Endothelial cell of umbilical vein (primary cell): ENCODE measurements at places on chromosomes 12 and 14. TPM values are rescaled to one million over a fixed set of nuclear protein-coding genes. Genes with fewer than 3 reads are reported as not detected.

DNA sequence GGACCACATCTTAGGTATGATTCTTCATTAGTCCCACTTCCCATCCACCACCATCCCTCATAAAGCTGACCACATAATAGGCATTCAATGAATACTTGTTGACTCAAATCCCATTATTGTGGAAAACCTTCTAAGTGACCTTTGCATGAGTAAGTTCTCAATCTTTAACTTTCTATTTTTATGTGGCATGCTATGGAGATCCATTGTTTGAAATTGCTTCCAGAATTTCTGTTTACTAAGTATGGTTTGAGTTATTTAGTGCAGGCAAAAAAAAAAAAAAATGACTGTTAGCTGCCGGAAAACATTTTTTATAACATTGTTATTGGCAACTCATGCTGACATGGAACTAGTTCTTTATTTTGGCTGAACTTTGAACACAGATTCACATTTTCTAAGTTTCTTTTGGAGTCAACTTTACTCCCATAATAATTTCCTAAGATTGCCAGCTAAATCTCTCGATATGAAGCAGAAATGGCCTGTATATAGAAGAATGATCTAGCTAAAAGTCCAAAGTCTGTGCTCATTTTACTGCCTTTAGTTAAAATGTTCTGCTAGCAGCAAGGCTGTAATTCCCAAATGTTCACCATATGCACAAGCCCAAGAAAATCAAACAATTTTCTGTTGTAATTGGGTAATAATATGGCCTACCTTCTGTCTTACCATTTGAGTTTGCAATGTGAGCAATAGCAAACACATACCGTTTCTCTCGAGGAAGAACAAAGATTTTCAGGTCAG lies 77.9 kb downstream of the PTGER2 start:
- no peaks in the 10 kb centered on the region for H3K4me1 ChIP-seq
- H3K4me3 ChIP-seq = no peak overlapping the region
- H3K27me3 ChIP-seq = no peaks in the 10 kb centered on the region
- H3K27ac ChIP-seq = no peak overlapping the region

DNA sequence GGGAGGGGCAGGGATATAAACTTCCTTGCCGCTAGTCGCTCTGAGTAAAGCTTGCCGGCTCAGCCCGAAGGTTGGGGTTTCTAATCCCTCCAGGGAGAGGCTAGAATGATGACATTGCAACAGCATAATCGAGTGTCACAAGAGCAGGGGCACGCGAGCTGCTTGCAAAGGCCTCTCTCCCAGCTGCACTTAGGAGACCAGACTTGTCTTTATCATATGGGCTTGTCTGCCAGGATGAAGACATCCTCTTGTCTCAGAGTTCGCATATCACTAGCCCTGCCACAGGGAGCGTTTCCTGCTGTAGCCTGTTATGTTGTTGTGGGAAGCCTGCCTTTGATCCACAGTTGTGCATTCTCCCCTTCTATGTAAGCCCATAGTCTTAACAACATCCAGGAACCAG lies 180.0 kb downstream of the ESR2 start:
- H3K4me3 ChIP-seq = no peak overlapping the region
- H3K27ac ChIP-seq = no peak overlapping the region
- H3K4me1 ChIP-seq = peaks cover 4% of the 10 kb centered on the region
- DNase-seq = no peak

GRCh38 chr14:53295985-53296582 lies 143.0 kb upstream of the DDHD1 start:
- DNase-seq = peak; percentile 48
- H3K27ac ChIP-seq = no peak overlapping the region
- H3K4me1 ChIP-seq = no peaks in the 10 kb centered on the region
- no peaks in the 10 kb centered on the region for H3K36me3 ChIP-seq

GRCh38 chr14:96754162-96754844 lies 42.9 kb upstream of the VRK1 start:
- no peak for DNase-seq
- H3K36me3 ChIP-seq = no peaks in the 10 kb centered on the region
- no peak overlapping the region for H3K4me3 ChIP-seq
- H3K27me3 ChIP-seq = no peaks in the 10 kb centered on the region
- H3K4me1 ChIP-seq = no peaks in the 10 kb centered on the region

GRCh38 chr12:114963846-114964245 lies 279.9 kb upstream of the TBX3 start:
- no peaks in the 10 kb centered on the region for H3K27me3 ChIP-seq
- H3K36me3 ChIP-seq = no peaks in the 10 kb centered on the region
- no peaks in the 10 kb centered on the region for H3K4me1 ChIP-seq
- H3K4me3 ChIP-seq = no peak overlapping the region

THTPA gene
- total RNA-seq = 9.8 and 12.5 TPM in 2 replicates

DNA sequence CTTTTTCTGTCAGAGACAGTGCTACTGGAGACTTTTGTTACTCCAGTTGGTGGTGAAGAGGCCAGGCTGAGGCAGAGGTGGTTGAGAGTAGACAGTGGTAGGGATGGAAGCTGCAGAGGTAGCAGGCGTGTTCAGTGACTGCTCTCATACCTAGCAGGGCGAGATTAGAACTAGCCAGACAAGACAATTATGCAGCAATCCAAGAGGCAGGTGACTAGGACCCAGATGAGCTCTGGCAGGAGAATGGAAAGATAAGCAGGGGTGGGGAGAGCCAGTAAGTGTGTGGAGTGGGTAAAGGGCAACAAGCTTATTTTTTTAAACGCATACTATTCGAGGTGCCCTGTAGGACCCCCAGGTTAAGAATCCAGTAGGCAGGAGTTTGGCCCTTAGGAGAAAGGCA lies 4.8 kb downstream of the PPP1R36 start:
- DNase-seq = no peak
- no peak overlapping the region for H3K27ac ChIP-seq
- no peaks in the 10 kb centered on the region for H3K36me3 ChIP-seq
- peaks cover 7% of the 10 kb centered on the region for H3K4me1 ChIP-seq
- peaks cover 16% of the 10 kb centered on the region for H3K27me3 ChIP-seq

CFAP54 gene
- 21.5 and 26.9 TPM in 2 replicates for total RNA-seq

DNA sequence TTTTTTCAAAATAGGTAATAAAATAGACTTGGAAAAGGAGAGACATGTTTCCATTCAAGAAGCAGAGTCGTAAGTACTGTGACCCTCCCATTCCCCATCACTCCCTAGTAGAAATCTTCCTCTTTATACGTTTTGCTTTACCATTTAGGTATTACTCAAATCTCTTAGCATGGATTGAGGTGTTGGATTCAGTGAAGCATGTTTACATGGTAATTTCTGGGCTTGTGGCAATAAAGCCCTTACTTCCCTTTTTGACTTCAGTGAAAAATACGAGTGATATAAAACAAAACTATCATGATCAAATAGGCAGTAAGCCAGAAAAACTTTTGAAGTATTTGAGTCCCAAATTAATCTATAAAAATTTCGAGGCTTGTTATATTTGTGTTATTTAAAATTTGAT lies 27.4 kb downstream of the RAB21 start:
- H3K4me3 ChIP-seq = no peak overlapping the region
- H3K27ac ChIP-seq = no peak overlapping the region
- DNase-seq = no peak

DNA sequence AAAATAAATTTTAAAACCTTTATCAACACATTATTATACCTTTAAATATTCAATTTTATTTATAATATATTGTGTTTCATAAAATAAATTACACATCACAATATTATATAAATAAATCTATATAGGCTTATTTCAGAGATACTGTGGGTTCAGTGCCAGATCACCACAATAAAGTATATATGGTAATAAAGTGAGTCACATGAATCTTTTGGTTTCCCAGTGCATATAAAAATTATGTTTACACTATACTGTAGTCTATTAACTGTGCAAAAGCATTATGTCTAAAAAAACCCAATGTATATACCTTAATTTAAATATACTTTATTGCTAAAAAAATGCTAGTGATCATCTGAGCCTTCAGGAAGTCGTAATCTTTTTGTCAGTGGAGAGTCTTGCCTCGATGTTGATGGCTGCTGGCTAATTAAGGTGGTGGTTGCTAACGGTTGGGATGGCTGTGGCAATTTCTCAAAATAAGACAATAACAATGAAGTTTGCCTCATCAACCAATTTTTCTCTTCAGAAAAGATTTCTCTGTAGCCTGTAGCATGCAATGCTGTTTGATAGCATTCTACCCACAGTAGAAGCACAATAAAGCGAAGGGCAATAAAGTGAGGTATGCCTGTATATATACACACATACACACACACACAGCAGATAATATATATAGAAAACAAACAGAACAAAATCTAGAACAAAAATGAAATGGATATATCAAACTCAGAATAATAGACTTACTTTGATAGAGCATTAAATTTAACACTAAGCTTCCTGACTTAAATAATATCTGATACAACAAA lies 32.4 kb downstream of the CCDC59 start:
- H3K4me3 ChIP-seq = no peak overlapping the region
- no peaks in the 10 kb centered on the region for H3K4me1 ChIP-seq
- no peaks in the 10 kb centered on the region for H3K27me3 ChIP-seq
- no peak overlapping the region for H3K27ac ChIP-seq
- no peaks in the 10 kb centered on the region for H3K36me3 ChIP-seq

DNA sequence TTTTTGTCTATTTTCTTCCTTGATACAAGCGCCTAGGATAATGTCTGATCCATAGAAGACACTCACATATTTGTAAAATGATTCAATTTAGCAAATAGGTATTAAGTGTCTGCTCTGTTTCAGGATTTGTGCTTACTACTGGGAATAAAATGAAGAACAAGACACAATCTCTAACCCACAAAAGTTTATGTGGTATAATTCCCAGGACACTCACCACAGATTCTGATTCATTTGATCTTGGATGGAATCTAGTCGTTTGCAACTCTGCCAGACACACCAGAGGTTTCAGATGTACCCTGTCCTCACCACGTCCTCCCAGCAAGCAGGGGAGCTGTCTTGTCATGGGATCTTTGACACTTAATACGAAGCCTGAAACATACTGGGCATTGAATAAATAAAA lies 208.3 kb downstream of the LRIG3 start:
- H3K36me3 ChIP-seq = no peaks in the 10 kb centered on the region
- no peak overlapping the region for H3K27ac ChIP-seq
- H3K4me1 ChIP-seq = no peaks in the 10 kb centered on the region
- no peaks in the 10 kb centered on the region for H3K27me3 ChIP-seq
- no peak for DNase-seq
- no peak overlapping the region for H3K4me3 ChIP-seq

DNA sequence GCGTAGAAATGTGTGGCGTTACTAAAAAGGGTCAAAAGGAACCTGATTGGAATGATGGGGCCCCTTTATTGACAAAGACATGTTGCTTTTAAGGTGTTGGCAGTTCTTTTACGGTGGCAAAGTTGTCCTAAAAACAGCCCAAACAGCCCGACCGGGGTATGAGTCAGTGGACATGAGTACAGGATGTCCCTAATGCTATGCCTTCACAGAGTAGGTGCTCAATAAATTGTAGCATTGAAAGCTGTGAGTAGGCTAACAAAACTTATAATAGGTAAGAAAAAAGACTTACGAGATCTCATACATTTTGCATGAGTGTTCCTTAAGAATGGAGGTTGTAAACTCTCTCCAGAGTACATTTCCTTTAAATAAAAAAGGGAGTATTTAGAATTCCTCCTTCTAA lies 2.6 kb downstream of the ELK3 start:
- no peaks in the 10 kb centered on the region for H3K27me3 ChIP-seq
- no peaks in the 10 kb centered on the region for H3K36me3 ChIP-seq
- H3K4me1 ChIP-seq = peaks cover 54% of the 10 kb centered on the region
- peak overlapping the region; percentile 97 for H3K27ac ChIP-seq

GRCh38 chr14:33954016-33954598 lies 3.2 kb upstream of the EGLN3 start:
- no peaks in the 10 kb centered on the region for H3K36me3 ChIP-seq
- no peak for DNase-seq
- H3K27ac ChIP-seq = no peak overlapping the region
- H3K4me3 ChIP-seq = no peak overlapping the region
- H3K27me3 ChIP-seq = peaks cover 47% of the 10 kb centered on the region
- peaks cover 10% of the 10 kb centered on the region for H3K4me1 ChIP-seq

DNA sequence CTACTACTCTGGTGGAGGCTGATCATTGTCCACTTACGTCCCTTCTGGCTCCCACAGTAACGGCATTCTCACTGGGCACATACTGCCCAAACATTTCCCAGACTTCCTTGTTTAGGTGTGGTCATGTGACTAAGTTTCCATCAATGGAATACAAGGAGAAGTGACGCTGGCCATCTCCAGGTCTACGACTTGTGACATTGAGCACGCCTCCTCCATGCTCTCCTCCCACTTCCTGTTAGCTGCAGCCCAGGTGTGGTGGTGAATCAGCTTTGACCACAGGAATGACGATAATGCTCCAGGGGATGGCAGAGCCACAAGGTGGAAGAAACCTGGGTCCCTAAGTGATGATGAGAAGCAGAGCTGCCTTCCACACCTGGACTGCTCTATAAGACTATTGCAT lies 6.0 kb upstream of the SLC24A4 start:
- H3K27me3 ChIP-seq = peaks cover 9% of the 10 kb centered on the region
- H3K27ac ChIP-seq = no peak overlapping the region
- H3K4me1 ChIP-seq = no peaks in the 10 kb centered on the region
- no peaks in the 10 kb centered on the region for H3K36me3 ChIP-seq

DNA sequence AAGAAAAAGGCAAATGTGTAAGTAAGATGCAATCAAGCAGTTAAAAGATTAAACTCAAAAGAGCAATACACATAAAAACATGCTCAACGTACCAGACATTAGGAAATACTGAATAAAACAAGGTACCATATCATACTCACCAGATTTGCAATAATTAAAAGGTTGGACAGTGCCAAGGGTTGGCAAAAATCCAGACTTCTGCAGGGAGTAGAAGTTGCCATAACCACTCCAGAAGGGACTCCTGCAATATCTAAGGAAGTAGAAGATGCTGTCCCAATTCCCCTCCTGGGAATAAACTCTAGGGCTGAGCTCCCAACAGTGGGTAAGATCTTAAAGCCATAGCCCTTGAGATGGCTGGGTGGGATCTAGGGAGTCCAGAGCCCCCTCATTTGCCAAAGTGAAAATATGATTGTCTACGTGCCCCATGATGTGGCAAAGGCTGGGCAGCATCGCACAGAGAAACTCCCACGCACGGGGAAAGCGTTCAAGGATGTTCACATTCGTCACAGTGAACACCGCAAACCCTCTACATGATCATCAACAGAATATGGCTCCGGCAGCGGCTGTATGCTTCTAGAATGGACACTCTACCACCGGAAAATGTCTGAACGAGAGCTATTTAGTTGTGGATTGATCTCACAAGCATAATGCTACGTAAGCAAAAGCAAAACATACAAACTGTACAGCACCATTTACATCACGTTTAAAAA lies 12.3 kb downstream of the KCTD10 start:
- H3K27me3 ChIP-seq = no peaks in the 10 kb centered on the region
- no peak overlapping the region for H3K4me3 ChIP-seq
- H3K27ac ChIP-seq = no peak overlapping the region
- peaks cover 62% of the 10 kb centered on the region for H3K4me1 ChIP-seq
- H3K36me3 ChIP-seq = peaks cover 28% of the 10 kb centered on the region
- DNase-seq = peak; percentile 36

OR4E2 gene
- not detected in 2 replicates for total RNA-seq

- no peak overlapping the region for H3K4me3 ChIP-seq
- H3K36me3 ChIP-seq = no peaks in the 10 kb centered on the region
- no peak for DNase-seq
- no peaks in the 10 kb centered on the region for H3K4me1 ChIP-seq
Observed at GRCh38 chr12:97425802-97426491, 36.7 kb upstream of the RMST start.
